ENCODE measurements at places on chromosomes 16 and 17.

- no peak for DNase-seq
These were observed 151.7 kb downstream of the ANKFN1 start for GRCh38 chr17:56305007-56305406.

DNA sequence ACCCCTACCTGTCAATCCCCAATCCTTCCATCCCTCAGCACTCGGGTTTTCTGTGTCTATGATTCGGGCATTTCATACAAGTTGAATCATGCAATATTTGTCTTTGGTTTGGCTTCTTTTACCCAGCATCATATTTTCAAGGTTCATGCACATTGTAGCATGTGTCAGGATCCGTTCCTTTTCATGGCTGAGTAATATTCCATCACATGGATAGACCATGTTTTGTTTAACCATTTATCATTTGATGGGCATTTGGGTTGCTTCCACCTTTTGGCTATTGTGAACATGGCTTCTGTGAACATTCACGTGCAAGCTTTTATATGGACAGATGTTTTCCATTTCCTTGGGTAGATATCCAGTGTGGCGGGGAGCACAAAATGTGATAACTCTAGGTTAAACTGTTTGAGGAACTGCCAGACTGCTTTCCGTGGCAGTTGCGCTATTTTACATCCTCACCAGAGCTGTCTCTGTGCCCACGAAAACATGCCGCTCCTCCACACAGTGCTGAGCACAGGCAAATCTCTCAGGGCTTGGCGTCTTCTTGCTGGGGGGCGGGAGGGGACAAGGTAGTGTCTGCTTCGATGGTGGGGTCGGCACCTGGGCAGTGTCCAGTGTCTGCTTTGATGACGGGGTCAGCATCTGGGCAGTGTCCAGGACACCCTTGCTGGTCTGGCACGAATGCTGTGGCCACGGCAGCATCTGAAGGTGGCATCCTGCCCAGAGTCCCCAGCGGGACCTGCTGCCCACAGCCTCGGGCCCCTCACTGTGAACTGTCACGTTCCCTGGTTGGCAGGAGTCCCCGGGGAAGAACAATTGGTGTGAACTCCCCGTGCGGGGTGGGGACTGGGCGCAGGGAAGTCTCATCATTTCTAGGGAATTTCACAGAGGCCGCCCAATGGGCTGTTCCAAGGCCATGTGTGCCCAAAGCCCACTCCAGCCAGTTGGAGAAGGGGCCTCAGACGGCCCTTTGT is 32.4 kb upstream of the JPH3 start:
- DNase-seq = no peak

DNA sequence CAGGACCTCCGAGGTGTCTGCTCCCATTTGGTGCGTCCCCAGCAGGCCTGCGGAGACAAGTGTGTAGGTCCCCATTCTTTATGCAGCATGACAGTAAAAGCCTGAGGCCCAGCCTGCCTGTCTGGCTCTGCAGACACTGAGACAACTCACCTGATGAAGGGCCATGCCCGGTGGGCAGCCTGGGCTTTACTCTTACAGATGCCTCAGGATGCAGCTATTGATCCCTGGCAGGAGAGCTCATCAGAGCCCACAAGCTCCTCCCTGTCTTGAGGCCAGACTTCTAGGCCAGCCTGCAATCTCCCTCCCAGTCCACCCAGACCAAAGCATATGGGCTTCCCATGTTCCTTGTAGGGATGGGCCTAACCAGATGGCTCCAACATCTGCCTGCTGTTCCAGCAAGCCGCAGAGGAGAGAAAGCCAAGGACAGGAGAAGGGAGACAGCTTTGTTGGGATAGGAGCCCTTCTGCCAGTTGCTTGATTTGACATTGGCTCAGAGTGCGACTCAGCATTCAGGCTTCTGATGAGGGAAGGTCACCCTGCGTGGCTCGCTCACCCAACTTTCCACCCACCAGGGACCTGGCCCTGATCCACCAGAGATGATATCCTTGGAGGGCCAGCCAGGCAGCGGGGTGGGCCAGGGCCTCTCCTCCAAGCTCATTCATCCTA is 87.5 kb downstream of the SOCS1 start:
- DNase-seq = no peak

- DNase-seq = no peak
These were observed 1.3 kb downstream of the PLK1 start for GRCh38 chr16:23679986-23680336.

All from stimulated activated CD8-positive, alpha-beta memory T cell treated with anti-CD3 and anti-CD28 coated beads, Interleukin-7, amount 100 ng/mL, for 4 hours (primary cell).